Myometrial cell (primary cell): ENCODE measurements at places on chromosomes 13 and 19. TPM values are rescaled to one million over a fixed set of nuclear protein-coding genes. Genes with fewer than 3 reads are reported as not detected.

ZNF558 gene
- 13.5 and 26.2 TPM in 2 replicates for total RNA-seq

CGB2 gene
- not detected in 2 replicates for total RNA-seq

OVOL3 gene
- not detected in 2 replicates for total RNA-seq

PRTN3 gene
- not detected in 2 replicates for total RNA-seq

CNMD gene
- not detected in 2 replicates for total RNA-seq

ZNF534 gene
- not detected in 2 replicates for total RNA-seq

OR10H1 gene
- not detected in 2 replicates for total RNA-seq

RUBCNL gene
- total RNA-seq: 1.8 TPM in 1 of 2 replicates, not detected in the other

FREM2 gene
- not detected in 2 replicates for total RNA-seq

PPFIA3 gene
- 1.2 and 1.8 TPM in 2 replicates for total RNA-seq

HSPB6 gene
- total RNA-seq: 25.7 and 41.2 TPM in 2 replicates

TIMM44 gene
- 67.7 and 89.3 TPM in 2 replicates for total RNA-seq

ZNF850 gene
- total RNA-seq: 0.29 and 0.35 TPM in 2 replicates

CEACAM16 gene
- total RNA-seq: not detected in 2 replicates

C1QTNF9B gene
- 0.89 and 2.6 TPM in 2 replicates for total RNA-seq

LSM14A gene
- 39.5 and 60.5 TPM in 2 replicates for total RNA-seq

MCOLN1 gene
- total RNA-seq: 3.9 and 4.6 TPM in 2 replicates

CLPTM1 gene
- total RNA-seq: 42.7 and 82.2 TPM in 2 replicates

CD177 gene
- 0.29 TPM in 1 of 2 replicates, not detected in the other for total RNA-seq

CDK8 gene
- total RNA-seq: 17.0 and 19.3 TPM in 2 replicates

MIA gene
- total RNA-seq: not detected in 2 replicates

EXOC3L2 gene
- not detected in 2 replicates for total RNA-seq

LIN7B gene
- total RNA-seq: 16.5 and 21.0 TPM in 2 replicates
